Neuronal stem cell (in vitro differentiated cells): ENCODE measurements at places on chromosomes 16 and 17.

- no peak for DNase-seq
Observed at GRCh38 chr16:10776280-10776679, 32.6 kb downstream of the NUBP1 start.

DNA sequence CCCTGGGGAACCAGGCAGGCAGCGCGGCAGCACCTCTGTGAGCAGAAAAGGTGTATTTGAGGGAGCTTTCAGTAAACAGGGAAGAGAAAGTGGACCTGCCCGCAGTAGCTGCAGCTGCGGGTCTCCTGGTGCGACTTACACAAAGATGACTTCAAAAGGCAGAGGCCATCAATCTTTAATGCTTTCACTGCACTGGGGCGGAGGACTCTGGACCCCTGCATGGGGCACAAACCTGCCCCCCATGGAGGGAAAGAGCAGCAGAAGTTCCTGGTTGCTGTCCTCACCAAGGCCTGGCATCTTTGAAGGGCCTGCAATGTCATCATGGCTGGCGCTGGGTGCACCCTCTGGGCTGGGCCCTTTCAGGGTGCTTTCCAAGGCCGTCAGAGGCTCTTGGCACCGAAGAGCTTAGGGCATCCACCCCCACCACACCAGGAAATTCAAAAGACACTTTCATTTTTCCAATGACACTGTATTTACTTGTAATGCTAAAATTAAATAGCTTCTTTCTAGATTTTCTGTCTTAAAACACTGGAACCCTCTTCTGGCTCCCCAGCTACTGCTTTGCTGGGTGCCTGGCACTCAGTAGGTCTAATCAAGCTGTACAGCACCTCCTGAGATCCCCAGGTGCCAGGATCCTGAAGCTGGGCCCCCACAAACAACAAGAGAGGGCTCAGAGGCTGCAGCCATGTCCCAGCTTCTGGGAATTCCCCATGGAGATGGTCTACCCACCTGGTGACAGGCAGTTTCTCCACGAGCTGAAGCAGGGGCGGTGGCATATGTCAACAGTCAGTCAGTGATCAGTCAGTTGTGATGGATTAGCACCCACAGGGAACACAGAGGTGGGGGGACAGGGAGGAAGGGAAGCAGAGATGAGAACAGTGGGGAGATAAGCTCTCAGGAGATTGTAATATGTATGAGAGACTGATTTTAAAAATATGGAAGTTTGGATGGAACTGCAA, 2.1 kb upstream of the CACNG1 start:
- DNase-seq: no peak

DNA sequence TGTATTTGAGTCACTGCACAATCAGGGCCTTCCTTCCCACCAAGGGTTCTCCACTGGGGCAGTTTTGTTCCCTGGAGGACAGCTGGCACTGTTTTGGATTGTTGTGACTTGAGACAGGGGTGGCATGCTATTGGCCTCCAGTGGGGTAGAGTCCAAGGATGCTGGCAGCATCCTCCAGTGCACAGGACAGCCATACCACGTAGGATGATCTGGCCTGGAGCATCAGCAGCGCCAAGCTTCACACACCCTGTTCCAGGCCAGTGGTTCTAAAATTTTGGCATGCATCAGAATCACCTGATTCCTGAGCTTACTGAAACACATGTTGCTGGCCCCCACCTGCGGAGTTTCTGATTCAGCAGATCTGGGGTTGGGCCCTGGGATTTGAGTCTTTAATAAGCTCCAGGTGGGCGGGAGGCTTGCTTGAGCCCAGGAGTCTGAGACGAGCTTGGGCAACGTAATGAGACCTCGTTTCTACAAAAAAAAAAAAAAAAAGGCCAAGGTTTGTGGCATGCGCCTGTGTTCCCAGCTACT, 83.2 kb downstream of the MGAT5B start:
- DNase-seq: no peak

GRCh38 chr17:61366076-61366714, 33.4 kb upstream of the TBX2 start:
- DNase-seq: no peak

DNA sequence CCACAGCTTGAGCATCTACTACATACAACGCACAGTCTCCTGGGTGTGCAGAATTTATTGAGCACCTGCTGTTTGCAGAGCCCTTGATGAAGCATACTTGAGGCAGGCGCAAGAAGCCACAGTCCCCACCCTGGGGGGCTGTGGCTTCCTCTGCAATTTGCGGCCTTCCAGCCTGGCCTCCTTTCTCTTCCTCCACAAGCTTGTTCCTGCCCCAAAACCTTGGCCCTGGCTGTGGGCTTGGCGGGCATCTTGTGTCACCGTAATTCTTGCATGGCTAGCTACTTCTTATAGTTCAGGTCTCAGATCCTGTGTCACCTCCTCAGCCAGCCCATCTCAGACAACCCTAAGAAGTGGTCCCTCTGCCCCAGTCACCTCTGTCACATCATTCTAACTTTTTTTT, 43.9 kb upstream of the POLR3E start:
- DNase-seq: no peak

GRCh38 chr16:60077861-60078260, 1343.7 kb upstream of the GOT2 start:
- DNase-seq: no peak

- DNase-seq: no peak
Observed at GRCh38 chr17:56599566-56599965, 6.1 kb downstream of the NOG start.

- DNase-seq: no peak
Observed at GRCh38 chr17:39325528-39326240, 75.7 kb downstream of the FBXL20 start.

DNA sequence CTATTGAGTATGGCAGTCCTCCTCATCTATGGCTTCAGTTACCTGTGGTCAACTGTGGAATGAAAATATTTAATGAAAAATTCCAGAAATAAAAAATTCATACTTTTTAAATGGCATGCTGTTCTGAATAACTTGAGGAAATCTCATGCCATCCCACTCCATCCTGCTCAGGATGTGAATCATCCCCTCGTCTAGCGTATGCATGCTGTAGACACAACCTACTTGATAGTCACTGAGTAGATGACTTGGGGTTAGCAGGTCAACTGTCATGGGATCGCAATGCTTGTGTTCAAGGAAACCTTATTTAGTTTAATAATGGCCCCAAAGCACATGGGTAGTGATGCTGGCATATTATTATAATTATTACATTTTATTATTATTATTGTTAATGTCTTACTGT, 4.8 kb upstream of the VAC14 start:
- no peak for DNase-seq

DNA sequence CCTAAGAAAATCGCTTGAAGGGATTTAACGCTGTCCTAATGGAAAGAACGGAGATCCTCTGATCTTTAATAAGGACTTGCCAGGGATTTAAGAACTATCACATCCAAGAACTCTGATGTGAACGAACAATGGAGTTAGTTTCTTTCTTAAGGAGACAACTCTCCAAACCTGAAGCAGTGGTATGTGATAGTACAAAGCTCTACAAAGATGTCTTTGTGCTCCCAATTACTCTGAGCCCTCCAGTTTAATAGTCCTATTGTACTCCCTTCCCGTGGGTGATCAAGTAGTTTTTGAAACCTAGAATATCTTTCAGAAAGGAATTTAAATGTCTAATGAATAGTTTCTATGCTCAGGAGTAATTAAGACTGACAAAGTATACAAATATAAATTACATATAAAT, 123.8 kb downstream of the FTO start:
- DNase-seq: peak; percentile 73

GRCh38 chr17:71334048-71334751, 786.6 kb upstream of the SOX9 start:
- no peak for DNase-seq

- DNase-seq: no peak
Observed at GRCh38 chr17:82231562-82232321, 2.9 kb downstream of the SLC16A3 start.

- DNase-seq: peak; percentile 65
Observed at GRCh38 chr17:63699638-63700527, at the start of gene LIMD2. LIMD2 (minus strand) TSS chr17:63700125; CDS start chr17:63699298, 827 bp downstream.

- DNase-seq: no peak
Observed at GRCh38 chr17:63440127-63440769, 5.9 kb downstream of the CYB561 start.

GRCh38 chr17:10629706-10630105, 27.4 kb downstream of the MYH3 start:
- no peak for DNase-seq

DNA sequence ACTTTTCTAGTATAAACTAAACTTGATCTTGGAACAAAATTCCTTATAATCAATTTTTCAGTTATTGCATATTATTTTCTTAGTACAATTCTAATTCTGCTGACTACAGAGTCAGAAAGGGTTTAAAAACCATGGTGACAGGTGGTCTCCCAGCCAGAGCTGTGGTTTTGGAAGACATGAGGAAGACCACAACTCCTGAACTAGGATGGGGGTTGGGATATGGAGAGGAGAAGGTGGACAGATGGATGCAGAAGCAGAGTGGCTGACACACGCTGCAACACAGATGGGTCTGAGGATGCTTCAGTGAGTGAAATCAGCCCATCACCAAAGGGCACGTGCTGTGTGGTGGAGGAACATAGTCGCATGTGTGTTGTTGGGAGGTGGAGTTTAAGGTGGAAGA, 187.7 kb downstream of the LGALS9B start:
- DNase-seq: no peak

DNA sequence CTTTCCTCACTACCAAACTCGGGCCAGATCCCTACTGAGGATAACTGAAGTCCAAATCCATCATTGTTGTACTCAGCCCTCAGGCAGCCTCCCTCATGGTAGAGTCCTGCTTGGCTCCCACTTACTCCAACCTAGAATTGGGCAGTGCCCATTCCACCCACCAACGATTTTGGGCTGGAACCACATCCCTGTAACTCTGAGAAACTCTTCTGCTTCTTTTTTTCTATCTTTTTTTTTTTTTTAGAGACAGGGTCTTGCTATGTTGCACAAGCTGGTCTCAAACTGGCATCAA, 1.2 kb downstream of the PRR14 start:
- no peak for DNase-seq

- DNase-seq: no peak
Observed at GRCh38 chr17:46862949-46863348, 11.6 kb downstream of the WNT9B start.

- no peak for DNase-seq
Observed at GRCh38 chr16:48047241-48047640, 108.6 kb downstream of the ABCC12 start.

- DNase-seq: no peak
Observed at GRCh38 chr17:73323409-73324159, 11.8 kb upstream of the CDC42EP4 start.

GRCh38 chr17:15456972-15457722, 10.3 kb downstream of the CDRT4 start:
- no peak for DNase-seq

- DNase-seq: no peak
Observed at GRCh38 chr16:80807906-80808305, 3.5 kb upstream of the CDYL2 start.

DNA sequence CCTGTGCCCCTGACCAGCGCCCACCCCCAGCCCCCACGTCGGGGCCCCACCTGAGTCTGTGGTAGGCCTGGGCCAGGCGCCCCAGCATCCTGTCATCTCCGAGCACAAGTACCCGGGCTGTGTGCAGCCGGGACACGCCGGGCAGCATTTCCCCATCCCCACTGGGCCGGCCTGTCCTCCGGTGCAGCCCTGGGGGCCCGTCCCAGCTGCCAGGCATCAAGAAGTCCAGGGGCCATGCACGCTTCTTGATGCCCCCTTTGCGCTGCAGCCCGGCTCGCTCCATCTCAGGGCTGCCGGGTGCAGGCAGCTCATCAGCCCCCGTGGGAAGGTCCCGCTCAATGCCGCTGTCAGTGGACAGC, 29.3 kb upstream of the MFSD6L start:
- DNase-seq: no peak

GRCh38 chr16:1846416-1846815, 19.4 kb downstream of the FAHD1 start:
- no peak for DNase-seq

DNA sequence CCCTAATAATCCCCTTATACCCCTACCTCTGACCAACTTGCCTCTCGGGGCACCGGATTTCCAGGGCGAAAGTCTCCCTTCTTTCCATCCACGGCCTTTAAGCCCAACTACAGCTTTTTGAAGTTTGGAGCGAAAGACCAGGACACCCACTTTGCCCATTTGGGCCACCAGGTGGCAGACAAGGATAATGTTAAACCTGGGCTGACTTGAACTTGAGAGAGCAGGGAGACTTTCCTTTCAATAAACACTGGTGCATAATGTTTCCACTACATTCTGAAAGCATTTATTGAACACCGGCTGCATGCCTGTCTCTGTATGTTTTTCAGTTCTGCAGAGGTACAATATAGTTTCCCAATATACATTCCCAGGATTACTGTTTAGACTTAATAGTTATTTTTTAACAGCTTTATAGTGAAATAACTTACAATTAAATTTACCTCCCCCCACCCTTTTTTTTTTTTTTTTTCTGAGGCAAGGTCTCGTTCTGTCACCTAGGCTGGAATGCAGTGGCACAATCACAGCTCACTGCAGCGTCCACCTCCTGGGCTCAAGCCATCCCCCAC, 6.9 kb upstream of the CES3 start:
- no peak for DNase-seq

DNA sequence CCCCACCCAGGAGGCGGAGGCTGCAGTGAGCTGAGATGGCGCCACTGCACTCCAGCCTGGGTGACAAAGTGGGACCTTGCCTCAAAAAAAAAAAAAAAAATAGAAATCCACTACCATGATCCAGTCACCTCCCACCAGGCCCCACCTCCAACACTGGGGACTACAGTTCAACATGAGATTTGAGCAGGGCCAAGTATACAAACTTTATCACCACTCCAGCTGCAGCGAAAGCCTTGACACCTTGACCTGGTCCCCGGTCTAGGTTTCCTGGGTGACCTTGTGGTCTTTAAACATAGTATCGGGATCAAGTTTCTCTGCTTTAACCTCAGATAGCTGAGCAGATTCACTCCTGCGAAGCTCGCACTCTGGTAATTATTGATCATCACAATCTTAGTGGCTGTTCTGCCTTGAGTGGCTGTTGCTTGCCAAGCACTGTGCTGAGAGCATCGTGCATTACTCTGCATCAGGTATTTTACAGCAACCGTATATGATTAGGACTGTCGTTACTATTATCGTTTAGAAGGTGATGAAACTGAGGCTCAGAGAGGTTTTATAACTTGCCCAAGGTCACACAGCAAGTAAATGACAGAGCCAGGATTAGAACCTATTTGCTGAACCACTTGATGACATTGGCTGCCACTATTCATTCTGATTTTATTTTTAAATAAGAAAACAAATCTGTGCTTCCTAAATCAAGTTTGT, 50.3 kb upstream of the MEAK7 start:
- DNase-seq: no peak

- no peak for DNase-seq
Observed at GRCh38 chr16:62137996-62138395, 101.8 kb upstream of the CDH8 start.

- DNase-seq: no peak
Observed at GRCh38 chr17:77824780-77825280, 133.7 kb upstream of the TNRC6C start.
